ENCODE measurements at places on chromosomes 2 and 18. TPM values are rescaled to one million over a fixed set of nuclear protein-coding genes. Genes with fewer than 3 reads are reported as not detected.

- no peaks in the 10 kb centered on the region for H3K36me3 ChIP-seq
- no peak overlapping the region for H3K4me3 ChIP-seq
- H3K27me3 ChIP-seq: peaks cover 3% of the 10 kb centered on the region
Measured at GRCh38 chr18:10660179-10660884, 134.5 kb downstream of the NAPG start.

DNA sequence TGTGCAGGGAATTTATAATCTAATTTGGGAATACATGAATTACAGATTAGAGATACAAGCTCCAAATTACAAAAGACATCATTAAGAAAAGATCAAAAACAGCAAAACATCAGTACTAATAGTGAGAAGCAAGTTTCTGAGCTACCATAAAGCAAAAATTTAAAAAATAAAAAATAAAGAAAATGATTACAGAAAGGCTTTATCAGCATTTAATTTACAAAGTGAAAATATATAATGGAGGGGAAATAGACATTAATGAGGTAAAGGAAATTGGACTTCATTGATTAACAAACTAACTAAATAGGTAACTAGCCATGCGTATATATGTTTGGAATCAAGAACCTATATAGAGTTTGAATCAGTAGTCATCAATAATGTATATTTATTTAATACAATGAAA is 712.9 kb upstream of the DDX18 start:
- H3K4me1 ChIP-seq: no peaks in the 10 kb centered on the region
- H3K27ac ChIP-seq: no peak overlapping the region
- no peaks in the 10 kb centered on the region for H3K27me3 ChIP-seq
- H3K36me3 ChIP-seq: no peaks in the 10 kb centered on the region
- H3K4me3 ChIP-seq: no peak overlapping the region

DNA sequence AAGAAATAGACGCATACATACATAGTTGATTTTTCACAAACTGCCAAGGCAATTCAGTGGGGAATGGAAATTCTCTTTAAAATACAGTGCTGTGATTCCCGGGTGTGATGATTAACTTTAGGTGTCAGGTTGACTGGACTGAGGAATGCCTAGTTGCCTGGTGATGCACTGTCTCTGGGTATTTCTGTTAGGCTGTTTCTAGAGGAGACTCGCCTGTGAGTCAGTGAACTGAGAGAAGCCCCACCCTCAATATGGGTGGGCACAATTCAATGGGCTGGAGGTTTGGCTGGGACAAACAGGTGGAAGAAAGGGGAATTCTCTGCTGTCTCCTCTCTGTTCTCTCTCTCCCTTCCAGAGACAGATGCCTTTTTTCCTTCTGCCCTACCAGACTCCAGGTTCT is 187.6 kb downstream of the ARHGAP28 start:
- peaks cover 8% of the 10 kb centered on the region for H3K4me1 ChIP-seq
- H3K36me3 ChIP-seq: peaks cover 9% of the 10 kb centered on the region
- H3K4me3 ChIP-seq: no peak overlapping the region

- H3K27ac ChIP-seq: no peak overlapping the region
- peaks cover 2% of the 10 kb centered on the region for H3K4me1 ChIP-seq
- H3K36me3 ChIP-seq: peaks cover 3% of the 10 kb centered on the region
- no peak for DNase-seq
Measured at GRCh38 chr2:157853211-157853610, 22.9 kb downstream of the ACVR1 start.

DNA sequence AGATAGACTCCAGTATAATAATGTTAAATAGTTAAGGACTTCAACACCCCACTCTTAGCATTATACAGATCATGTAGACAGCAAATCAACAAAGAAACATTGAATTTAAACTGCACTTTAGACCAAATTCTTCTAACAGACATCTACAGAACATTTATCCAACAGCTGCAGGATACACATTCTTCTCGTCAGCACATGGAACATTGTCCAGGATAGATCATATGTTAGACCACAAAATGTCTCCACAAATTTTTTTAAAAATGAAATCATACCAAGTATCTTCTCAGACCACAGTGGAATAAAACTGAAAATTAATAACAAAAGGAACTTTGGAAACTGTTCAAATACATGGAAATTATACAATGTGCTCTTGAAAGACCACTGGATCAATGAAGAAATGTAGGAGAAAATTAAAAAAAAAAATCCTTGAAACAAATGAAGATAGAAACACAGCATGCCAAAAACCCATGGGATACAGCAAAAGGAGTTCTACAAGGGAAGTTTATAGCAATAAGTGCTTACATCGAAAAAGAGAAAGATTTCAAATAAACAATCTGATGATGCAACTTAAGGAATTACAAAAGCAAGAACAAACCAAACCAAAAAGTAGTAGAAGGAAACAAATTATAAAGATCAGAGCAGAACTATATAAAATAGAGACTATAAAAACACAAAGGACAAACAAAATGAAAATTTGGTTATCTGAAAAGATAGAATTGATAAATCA is 12.3 kb upstream of the SPP2 start:
- H3K36me3 ChIP-seq: no peaks in the 10 kb centered on the region
- H3K4me3 ChIP-seq: no peak overlapping the region
- no peak overlapping the region for H3K27ac ChIP-seq
- H3K4me1 ChIP-seq: no peaks in the 10 kb centered on the region
- no peaks in the 10 kb centered on the region for H3K27me3 ChIP-seq

- peak; percentile 46 for DNase-seq
- H3K27ac ChIP-seq: peak within 1 kb of the TSS; percentile 95
- peaks cover 37% of the 10 kb centered on the region for H3K4me1 ChIP-seq
- H3K27me3 ChIP-seq: peaks cover 10% of the 10 kb centered on the region
Measured at GRCh38 chr2:148021059-148021861, at the start of gene MBD5. Gene MBD5 (plus strand): TSS chr2:148021091.

- no peak overlapping the region for H3K27ac ChIP-seq
- DNase-seq: no peak
- no peaks in the 10 kb centered on the region for H3K36me3 ChIP-seq
- H3K4me3 ChIP-seq: no peak overlapping the region
Measured at GRCh38 chr2:221816566-221816965, 244.5 kb upstream of the EPHA4 start.

DNA sequence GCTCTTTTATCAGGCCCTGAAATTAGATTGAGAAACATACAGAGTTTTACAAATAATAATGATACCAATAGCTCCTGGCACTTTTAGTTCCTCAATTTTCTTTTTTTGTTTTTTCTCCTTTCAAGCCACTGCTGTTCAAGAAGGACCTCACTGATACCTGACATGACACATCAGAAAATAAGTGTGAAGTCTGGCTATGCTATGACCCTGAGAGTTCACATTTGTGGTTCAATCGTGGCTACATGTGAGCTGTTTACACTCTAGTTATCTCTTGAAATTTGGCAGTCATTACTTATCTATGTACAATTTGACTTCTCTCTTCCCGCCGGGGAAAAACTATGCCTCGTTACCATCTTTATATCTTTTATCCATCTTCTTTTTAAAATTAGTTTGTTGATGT is 686.5 kb downstream of the EPHA4 start:
- no peak overlapping the region for H3K27ac ChIP-seq
- H3K4me3 ChIP-seq: no peak overlapping the region
- peaks cover 4% of the 10 kb centered on the region for H3K4me1 ChIP-seq
- no peak for DNase-seq

- DNase-seq: no peak
- H3K36me3 ChIP-seq: peaks cover under 1% of the 10 kb centered on the region
- no peak overlapping the region for H3K27ac ChIP-seq
- no peaks in the 10 kb centered on the region for H3K27me3 ChIP-seq
- H3K4me3 ChIP-seq: no peak overlapping the region
Measured at GRCh38 chr2:232026910-232027309, 65.4 kb downstream of the DIS3L2 start.

GRCh38 chr2:120134263-120134662 is 88.9 kb downstream of the TMEM185B start:
- H3K4me3 ChIP-seq: no peak overlapping the region
- DNase-seq: no peak
- no peaks in the 10 kb centered on the region for H3K27me3 ChIP-seq
- H3K4me1 ChIP-seq: peaks cover 10% of the 10 kb centered on the region
- H3K36me3 ChIP-seq: peaks cover 37% of the 10 kb centered on the region

- no peak overlapping the region for H3K27ac ChIP-seq
- DNase-seq: peak; percentile 11
- peaks cover 8% of the 10 kb centered on the region for H3K4me1 ChIP-seq
- peaks cover 16% of the 10 kb centered on the region for H3K27me3 ChIP-seq
Measured at GRCh38 chr2:132670496-132671150, 618 bp upstream of the LYPD1 start.

GRCh38 chr2:14678761-14679160 is 46.2 kb downstream of the LRATD1 start:
- H3K4me1 ChIP-seq: no peaks in the 10 kb centered on the region
- no peak overlapping the region for H3K27ac ChIP-seq
- DNase-seq: no peak
- no peak overlapping the region for H3K4me3 ChIP-seq
- no peaks in the 10 kb centered on the region for H3K27me3 ChIP-seq

DNA sequence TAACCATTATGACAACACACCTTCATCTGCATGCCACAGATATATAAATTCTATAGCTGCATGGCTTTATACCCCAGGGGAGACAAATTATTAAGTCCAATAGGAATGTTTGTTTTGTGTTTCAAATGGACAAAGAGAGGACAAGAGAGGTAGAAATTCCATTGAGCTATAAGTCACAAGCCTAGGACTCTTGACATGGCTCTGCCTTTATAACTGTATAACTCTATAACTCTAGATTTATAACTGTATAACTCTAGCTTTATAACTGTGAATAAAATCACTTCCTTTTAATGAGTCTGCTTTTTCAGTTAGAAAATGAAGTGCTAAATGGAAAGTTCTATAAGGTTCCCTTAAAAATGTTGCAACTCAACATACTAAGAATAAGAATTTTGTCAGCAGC is 106.4 kb downstream of the SCN9A start:
- no peaks in the 10 kb centered on the region for H3K27me3 ChIP-seq
- peaks cover 4% of the 10 kb centered on the region for H3K36me3 ChIP-seq
- H3K4me1 ChIP-seq: no peaks in the 10 kb centered on the region
- no peak for DNase-seq
- H3K4me3 ChIP-seq: no peak overlapping the region

DNA sequence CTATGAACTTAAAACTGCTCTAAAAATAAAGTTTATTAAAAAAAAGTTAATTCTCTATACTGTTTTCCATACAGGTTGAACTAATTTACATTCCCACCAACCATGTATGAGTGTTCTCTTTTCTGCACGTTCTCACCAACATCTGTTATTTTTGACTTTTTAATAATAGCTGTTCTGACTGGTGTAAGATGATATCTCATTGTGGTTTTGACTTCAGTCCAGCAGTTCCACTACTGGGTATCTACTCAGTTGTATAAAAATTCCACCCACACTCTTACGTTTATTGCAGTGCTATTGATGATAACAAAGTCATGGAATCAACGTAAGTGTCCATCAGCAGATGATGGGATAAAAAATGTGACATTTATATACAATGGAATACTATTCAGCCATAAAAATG is 33.7 kb downstream of the SPAG16 start:
- H3K4me1 ChIP-seq: peaks cover 7% of the 10 kb centered on the region
- no peak overlapping the region for H3K27ac ChIP-seq
- H3K36me3 ChIP-seq: no peaks in the 10 kb centered on the region
- H3K27me3 ChIP-seq: no peaks in the 10 kb centered on the region
- no peak for DNase-seq

- H3K27ac ChIP-seq: no peak overlapping the region
- DNase-seq: no peak
- H3K27me3 ChIP-seq: no peaks in the 10 kb centered on the region
- no peaks in the 10 kb centered on the region for H3K36me3 ChIP-seq
- H3K4me3 ChIP-seq: no peak overlapping the region
Measured at GRCh38 chr2:209508255-209508654, 84.4 kb downstream of the MAP2 start.

DNA sequence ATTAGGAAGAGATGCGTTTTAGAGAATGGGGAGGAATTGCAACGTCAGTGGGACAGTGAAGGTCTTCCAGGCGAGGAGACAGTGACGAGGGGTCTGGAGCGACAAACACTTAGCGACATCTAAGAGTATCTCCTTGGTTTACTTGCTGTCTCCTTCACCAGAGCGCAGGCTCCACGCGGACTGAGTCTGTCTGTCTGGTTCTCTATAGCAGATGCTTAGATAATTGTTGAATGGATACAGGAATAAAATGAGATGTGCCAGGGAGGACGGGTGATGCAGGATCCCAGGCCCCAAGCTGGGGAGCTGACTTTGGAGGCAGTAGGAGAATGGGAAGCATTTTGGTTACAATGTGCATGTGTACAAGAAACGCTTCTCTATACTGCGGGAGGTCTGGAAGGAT is 56.9 kb upstream of the SMAD7 start:
- H3K36me3 ChIP-seq: no peaks in the 10 kb centered on the region
- H3K27ac ChIP-seq: no peak overlapping the region
- peaks cover 2% of the 10 kb centered on the region for H3K27me3 ChIP-seq
- H3K4me3 ChIP-seq: no peak overlapping the region

DNA sequence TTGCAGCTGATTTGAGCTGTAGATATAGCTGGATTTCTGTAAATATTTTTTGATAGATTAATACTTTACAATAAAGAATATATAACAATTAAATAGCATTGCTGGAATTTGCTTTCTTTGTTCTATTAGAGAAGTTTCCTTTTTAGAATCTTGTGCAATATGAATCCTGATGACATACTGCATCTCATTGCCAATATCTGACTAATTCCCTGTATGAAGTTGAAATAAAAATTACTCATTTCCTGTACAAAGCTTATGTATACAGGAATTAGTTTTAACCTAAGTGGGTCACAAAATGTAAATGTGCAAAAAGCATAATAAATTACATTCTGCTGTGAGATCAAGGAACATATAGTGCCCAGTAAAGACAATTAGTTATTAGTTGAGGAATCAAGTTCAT is 72.8 kb upstream of the TMEFF2 start:
- no peaks in the 10 kb centered on the region for H3K27me3 ChIP-seq
- H3K4me1 ChIP-seq: no peaks in the 10 kb centered on the region
- H3K27ac ChIP-seq: no peak overlapping the region
- no peak for DNase-seq
- no peak overlapping the region for H3K4me3 ChIP-seq

- no peak overlapping the region for H3K4me3 ChIP-seq
- H3K36me3 ChIP-seq: peaks cover 4% of the 10 kb centered on the region
- H3K27ac ChIP-seq: no peak overlapping the region
- peaks cover 6% of the 10 kb centered on the region for H3K4me1 ChIP-seq
- no peak for DNase-seq
Measured at GRCh38 chr2:23418461-23418911, 33.5 kb downstream of the KLHL29 start.

DNA sequence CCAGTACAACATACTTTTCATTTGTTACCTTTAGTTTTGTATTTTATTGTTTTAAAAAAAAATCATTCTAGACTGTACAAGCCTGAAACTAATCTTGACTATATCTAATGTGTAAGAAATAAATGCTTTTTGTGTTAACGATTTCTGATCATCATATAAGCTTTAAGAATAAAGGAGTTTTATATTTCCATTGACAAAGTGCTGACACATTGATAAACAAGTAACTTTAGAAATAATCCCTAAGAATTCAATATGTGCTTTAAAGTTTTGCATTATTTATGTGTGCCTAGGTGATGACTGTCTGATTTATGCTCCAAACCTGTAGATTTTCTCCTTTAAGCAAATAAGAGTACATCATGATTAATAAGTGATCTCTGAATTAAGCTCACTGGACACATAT is 247.2 kb upstream of the BOD1L2 start:
- no peak for DNase-seq
- H3K27ac ChIP-seq: no peak overlapping the region
- no peaks in the 10 kb centered on the region for H3K36me3 ChIP-seq
- H3K27me3 ChIP-seq: no peaks in the 10 kb centered on the region
- H3K4me3 ChIP-seq: no peak overlapping the region
- H3K4me1 ChIP-seq: peaks cover 7% of the 10 kb centered on the region

Gene FN1
- total RNA-seq: 1,159 TPM

Gene DSG1
- not detected for total RNA-seq

Gene RAD51AP2
- total RNA-seq: 0.44 TPM

Gene RSAD2
- 0.28 TPM for total RNA-seq

Gene EVX2
- total RNA-seq: not detected

Gene LRRC30
- not detected for total RNA-seq

Gene CD8B2
- total RNA-seq: 0.05 TPM

Gene CD28
- not detected for total RNA-seq

Gene CLHC1
- total RNA-seq: 20.2 TPM

Gene TAF4B
- 3.3 TPM for total RNA-seq
